ENCODE measurements at places on chromosomes 3 and 15.

- DNase-seq: no peak
These were observed 28.5 kb upstream of the CFAP161 start for GRCh38 chr15:81105545-81105944.

DNA sequence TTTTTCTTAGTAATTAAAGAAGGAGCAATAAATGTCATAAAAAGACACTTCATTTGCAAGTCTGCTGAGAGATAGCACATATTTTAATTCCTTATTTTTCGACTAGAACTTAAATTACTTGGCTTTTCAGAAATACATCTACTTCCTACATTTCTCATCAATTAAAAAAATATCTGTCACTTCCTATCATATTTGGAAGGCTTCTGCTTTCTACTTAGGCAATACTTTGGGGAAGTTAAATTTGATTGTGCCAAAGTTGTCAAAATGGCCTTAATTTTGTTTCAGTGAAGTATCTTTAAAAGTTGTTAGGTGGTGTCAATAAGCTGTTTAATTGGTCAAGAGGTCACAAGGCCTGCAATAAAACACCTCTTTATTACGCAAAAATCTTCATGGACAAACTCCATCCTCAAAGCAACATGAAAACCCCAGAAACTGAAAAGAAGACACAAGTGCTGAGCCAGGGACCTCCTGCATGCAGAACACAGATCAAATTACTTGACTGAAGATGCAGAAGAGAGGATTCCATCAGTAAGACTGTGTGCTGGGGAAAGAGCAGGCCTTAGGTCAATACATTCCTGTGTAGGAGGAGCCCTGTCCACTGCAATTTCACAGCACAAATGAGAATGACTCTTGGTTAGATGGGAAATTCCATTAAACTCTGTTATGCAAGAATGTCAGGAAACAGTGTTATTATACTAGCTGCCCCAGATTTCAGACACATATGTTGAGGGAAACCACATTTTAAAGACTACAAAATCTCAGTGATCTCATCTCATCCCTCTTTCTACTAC lies 48.0 kb upstream of the FSTL1 start:
- DNase-seq: no peak

GRCh38 chr3:186669378-186670084 lies 3.7 kb downstream of the HRG start:
- peak; percentile 7 for DNase-seq

DNA sequence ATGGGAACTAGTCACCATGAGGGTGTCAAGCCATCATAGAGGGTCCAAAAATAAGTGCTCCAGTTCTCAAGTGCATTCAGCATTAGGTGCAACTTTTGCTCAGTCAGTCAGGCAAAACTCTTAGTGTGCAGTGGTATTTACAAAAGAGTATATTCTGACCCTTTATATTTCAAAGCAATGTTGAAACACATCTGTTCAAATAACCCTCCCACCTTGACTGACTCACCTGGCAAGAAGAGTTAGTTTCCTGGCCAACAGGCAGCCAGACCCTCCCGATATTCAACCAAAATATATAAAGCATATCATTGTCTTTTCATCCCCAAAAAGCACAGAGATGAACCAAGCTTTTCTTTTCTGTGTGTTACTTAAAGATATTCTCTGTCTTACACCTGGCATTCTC lies 7.6 kb upstream of the COL8A1 start:
- DNase-seq: no peak

DNA sequence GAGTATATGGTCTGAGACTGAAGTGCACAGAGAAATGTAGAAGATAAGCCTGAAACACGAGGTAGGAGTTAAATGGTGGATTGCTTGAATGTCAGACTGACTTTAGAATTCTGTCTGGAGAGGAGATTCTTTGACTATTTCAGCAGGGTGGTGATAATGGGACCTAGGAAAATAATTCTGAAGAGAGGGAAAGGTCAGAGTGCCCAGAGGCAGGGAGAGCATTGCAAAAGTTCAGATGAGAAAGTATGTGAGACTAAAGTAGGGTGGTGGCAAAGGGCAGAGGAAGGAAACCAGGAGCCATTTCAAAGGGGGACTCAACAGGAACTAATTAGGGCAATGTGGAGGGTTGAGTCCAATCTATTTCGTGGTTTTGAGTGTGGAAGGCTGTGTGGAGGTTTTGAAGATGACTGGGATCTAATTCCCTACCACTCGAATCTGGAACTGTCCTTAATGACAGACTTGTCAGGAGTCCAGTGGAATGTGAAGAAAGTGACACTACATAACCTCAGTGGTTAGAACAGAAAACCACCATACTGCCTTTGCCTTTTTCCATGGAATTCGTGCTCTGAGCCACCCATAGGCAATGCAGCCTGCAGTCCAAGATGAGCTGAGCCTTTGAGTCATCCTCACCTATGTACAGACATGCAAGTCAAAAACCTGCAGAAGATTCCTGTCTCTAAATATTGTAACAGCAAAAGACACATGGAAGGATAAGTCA lies 16.1 kb downstream of the CPOX start:
- no peak for DNase-seq

- DNase-seq: peak; percentile 57
These were observed 39.8 kb upstream of the ZBTB38 start for GRCh38 chr3:141328286-141329166.

GRCh38 chr15:70088887-70089691 lies 8.6 kb downstream of the TLE3 start:
- DNase-seq: no peak

- DNase-seq: no peak
These were observed 22.6 kb downstream of the WHAMM start for GRCh38 chr15:82831894-82832600.

GRCh38 chr3:170322566-170323269 lies 34.8 kb upstream of the SKIL start:
- DNase-seq: no peak
